ENCODE measurements at places on chromosomes 3 and 15.

GRCh38 chr3:133393691-133394474 is 6.0 kb upstream of the BFSP2 start:
- DNase-seq = no peak

DNA sequence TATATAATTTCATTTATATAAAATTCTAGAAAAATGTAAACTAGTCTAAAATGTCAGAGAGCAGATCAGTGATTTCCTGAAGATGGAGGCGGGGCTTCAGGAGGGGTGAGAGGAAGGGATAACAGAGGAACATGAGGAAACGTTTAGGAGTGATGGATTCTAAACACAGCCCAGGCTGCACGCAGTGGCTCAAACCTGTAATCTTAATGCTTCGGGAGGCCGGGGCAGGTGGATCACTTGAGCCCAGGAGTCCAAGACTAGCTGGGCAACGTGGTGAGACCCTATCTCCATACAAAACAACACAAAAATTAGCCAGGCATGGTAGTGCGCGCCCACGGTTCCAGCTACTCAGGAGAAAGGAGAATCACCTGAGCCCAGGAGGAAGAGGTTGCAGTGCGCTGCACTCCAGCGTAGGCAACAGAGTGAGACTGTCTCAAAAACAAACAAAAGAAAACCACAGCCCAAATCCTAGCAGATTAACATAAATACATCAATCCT is 18.0 kb upstream of the IQCF1 start:
- no peak for DNase-seq

DNA sequence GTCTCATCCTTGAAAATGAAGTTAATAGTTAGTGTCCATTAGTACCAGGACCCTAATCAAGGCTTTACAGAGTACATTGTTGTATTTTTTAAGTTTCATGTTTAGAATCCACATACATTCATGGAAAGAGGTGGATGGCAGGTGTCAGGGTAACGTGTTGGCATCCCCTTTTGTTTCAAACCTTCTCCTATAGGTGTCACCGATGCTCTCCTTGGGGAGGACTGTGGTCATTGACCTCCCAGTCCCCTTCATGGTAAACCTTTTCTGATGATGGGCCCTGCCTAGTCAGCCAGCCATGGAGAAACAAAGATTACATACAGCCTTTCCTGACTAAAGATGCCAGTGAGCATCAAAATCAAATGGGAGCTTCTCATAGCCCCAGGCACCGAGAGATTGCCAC is 574.8 kb downstream of the AGBL1 start:
- no peak for DNase-seq

GRCh38 chr15:63041974-63042876 is at the start of gene TPM1:
Gene TPM1 (plus strand): TSS chr15:63042747. CDS start chr15:63042830, 83 bp downstream.
- no peak for DNase-seq

- no peak for DNase-seq
These were observed 159.8 kb downstream of the MBNL1 start for GRCh38 chr3:152428577-152428976.

GRCh38 chr15:43184407-43185124 is 637 bp upstream of the CCNDBP1 start:
- no peak for DNase-seq

DNA sequence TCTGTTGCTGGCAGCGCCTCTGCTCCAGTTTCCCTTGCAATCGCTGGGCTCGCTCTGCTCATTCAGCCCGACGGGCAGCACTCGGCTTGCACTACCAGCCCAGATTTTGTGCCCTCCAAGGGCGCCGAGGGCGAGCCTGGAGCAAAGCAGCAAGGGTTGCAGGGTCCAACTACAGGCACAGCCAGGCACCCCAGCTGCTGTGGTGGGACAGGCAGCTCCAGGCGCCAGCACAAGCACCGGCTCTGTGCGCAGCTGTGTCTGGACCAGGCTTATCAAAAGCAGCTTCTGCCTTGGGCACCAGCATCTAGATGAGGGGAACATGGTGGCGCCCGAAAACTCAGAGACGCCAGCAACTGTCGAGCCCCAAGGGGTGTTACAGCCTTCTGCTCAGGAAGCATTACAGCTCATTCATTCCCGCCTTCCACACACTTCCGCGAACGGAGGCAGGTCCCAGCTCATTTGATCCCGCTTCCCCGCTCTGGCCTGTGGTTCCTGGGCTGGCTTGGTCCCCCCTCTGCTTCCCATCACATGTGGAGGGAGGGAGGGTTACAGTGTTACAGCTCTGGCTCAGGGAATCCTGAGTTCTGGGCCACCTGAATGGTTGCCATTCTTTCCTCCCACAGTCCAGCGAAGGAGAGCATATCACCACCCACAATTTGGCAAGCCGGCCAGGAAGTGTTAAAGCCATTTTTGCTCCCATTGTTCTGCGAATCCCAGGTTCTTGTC is 409.9 kb upstream of the ALCAM start:
- no peak for DNase-seq

DNA sequence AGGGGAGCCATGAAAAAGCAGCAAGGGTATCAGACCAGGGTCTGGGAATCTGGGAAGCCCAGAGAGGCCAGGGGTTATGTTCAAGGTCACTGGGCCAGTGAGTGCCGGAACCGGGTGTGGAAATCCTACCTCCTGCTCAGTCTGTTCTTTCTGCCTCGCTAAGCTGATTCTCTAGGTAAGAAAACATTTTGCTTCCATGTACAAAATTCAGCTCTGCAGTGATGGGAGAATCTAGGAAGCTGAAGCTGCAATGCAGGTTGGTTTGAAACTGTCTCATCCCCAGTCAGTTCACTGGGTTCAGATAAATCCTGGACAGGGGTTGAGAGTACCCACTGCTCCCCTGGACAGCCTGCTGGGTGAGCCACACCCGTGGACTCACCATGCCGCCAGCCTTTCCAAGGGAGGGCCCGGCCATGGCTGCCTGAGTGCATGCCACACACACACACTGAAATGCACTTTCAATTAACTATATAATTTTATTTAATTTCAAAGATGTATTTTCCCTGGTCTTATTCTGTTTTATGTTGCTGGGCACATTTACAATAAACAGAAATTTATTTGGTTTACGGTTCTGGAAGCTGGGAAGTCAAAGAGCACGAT is 108.4 kb downstream of the CORO2B start:
- DNase-seq = peak; percentile 38

DNA sequence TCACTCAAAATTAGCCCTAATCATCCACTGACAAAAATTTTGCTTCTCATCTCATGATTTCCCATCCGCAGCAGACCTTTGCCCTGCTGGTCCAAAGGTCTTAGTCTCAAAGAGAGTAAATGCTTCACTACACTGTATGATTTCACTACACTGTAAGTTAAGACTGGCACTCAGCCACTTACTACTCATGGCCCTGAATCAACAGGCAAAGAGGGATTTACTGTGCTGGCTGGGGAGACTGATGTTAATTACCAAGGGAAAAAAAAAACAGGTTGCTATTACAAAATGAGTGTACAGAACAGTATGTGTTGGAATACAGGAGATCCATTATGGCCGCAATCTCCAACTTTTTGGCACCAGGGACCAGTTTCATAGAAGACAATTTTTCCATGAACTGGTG is 214.8 kb downstream of the ZMAT3 start:
- no peak for DNase-seq

DNA sequence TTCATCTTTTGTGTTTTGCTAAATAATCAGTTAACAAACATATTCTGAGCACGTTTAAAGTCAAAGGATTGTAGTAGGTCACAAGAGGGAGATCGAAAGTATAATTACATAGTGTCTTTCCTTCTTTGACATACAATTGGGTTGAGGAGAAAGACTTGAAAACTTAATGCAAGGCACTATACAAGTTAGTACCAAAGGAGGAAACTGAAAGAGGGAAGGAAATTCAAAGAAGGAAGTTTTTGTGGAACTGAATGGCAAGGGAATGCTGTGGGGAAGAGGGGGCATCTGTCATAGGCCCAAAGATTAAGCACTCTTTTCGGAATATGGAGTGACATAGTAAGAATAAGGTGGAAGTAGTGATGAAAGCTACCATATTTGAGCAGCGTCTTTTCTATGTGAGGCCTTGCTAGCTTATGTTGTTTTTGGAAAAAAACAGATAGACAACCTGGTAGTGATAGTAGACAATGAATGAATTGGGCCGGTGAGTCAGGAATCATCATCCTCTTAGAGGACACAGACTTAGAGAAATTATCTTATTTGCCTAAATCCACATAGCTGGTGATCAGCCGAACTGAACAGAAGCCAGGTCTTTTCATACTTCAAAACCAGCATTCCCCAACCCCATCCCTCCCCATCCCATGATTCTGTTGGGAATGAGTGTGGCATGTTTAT is 10.2 kb downstream of the MBNL1 start:
- no peak for DNase-seq

GRCh38 chr15:42772144-42772543 is 35.2 kb upstream of the CDAN1 start:
- DNase-seq = no peak

- DNase-seq = no peak
These were observed 8.7 kb downstream of the U2SURP start for GRCh38 chr3:143010024-143010423.

- DNase-seq = no peak
These were observed 71.3 kb upstream of the VEPH1 start for GRCh38 chr3:157574531-157574930.

DNA sequence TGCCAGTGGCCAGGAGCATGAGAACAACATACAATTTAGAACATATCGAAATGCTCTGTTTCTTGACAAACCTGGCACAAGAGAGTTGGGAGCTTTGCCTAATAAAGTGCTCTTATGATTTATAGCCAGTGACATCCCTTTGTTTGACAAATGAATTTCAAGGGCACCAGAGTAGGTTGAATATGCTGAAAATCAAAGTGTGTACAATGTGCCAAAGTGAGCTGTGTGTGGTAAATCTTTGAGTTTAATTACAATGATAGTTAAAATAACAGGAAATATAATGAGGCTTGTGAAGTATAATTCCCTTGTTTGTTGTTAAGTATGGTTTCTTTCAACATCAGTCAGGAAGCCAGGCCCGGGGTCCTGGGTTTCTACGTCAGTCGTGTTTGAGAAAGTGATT is 211.9 kb downstream of the EBLN2 start:
- no peak for DNase-seq

GRCh38 chr15:92870010-92870591 is 30.0 kb upstream of the CHD2 start:
- peak; percentile 31 for DNase-seq

- DNase-seq = no peak
These were observed 87.8 kb downstream of the PDZRN3 start for GRCh38 chr3:73536952-73537351.

DNA sequence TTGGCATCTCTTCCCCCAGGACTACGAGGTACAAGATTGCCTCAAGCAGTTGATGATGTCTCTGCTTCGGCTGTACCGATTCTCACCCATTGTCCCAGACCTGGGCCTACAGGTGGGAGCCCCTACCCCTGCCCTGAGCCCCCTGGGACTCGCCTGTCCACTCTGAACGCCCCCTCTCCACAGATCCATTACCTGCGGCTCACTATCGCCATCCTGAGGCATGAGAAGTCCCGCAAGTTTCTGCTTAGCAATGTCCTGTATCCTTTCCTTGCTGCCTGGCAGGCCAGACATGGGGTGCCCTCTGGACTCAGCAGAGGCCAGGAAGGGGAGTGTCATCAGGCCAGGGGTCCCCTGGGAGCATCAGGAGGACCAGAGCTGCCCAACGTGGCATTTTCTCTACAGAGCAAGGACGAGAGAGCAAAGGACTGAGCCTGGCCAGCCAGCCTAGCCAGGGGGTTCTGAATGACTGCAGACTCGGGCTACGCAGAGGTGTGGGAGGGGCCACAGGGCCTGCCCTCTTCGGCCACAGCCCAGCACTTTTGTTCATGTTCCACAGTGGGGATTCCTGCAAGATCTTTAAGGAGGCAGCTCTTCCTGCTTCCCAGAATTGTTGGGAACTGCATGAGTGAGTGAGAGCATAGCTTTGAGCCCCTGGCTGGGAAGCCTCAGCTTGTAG is 11.2 kb downstream of the RNF123 start:
- DNase-seq = no peak

GRCh38 chr3:166279636-166280035 is 442.4 kb upstream of the BCHE start:
- DNase-seq = no peak

DNA sequence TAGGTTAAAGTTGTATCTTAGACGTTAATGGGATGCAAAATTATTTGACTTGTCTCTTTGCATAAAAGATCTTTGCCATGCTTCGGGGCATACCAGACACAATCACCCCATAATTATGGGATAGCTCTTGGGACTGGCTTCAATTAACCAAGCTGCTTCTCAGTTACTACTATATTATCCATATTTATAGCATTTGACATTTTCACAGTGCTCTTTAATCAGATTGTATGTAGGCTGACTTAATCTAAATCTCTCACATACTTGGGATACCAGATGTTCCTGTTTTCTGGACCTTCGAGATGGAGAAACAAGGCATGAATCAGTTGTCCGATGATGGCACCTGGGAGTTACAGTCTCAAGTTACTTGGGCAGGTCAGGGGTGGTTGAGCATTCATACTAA is 27.2 kb upstream of the ABHD17C start:
- no peak for DNase-seq

GRCh38 chr3:37627951-37628620 is 233.6 kb upstream of the CTDSPL start:
- peak; percentile 56 for DNase-seq

GRCh38 chr15:40796041-40796440 is 10.8 kb upstream of the ZFYVE19 start:
- no peak for DNase-seq

DNA sequence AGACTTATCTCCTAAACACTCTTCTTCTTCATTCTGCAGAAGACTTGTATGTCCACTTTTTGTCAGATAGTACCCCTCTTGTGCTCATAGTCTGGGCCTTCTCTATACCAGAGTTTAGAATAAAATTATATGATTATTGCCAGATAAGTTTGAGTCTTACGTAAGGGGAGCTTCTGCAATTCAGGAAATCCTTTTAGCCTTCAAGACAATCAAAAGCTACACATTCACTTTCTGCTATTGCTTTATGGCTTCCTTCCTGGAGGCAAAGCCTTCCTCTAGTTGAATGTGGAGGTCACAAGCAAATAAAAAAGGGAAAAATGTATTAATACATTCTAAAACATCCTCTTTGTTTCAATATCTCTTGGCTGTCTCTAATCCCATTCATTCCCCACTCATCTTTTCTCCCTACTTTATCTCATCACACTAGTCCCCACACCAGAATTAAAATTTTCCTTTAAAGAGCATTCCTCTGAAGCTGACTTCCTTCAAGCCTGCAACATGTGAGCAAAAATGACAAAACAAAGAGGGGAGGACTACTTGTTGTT is 186.8 kb downstream of the CPNE4 start:
- DNase-seq = no peak

DNA sequence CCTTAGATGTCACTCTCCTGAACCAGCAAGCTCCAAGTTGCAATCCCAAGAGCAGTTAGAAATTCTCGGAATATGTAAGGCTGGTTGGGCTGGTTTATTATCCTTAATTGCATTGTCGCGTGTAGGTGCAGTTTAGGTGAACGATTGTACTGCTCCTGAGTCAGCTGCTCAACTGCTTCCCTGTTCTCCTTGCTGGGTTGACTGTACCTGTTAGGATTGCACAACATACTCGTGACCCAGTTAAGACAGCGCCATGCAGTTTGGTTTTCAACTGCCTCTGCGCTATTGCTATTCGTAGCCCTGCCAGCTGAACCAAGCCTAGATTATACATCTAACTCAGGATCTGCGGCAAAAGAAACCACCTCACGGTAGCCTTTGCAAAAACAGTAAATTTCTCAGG is 41.0 kb downstream of the BCL2L10 start:
- no peak for DNase-seq

GRCh38 chr3:66425032-66425431 is 75.8 kb downstream of the LRIG1 start:
- no peak for DNase-seq
